Liver (tissue), 10 donors: ENCODE measurements at places on chromosomes 12 and 14. TPM values are rescaled to one million over a fixed set of nuclear protein-coding genes. Genes with fewer than 3 reads are reported as not detected.
A peak's percentile ranks its signal among the peaks of the same experiment; 100 is the strongest.

DNA sequence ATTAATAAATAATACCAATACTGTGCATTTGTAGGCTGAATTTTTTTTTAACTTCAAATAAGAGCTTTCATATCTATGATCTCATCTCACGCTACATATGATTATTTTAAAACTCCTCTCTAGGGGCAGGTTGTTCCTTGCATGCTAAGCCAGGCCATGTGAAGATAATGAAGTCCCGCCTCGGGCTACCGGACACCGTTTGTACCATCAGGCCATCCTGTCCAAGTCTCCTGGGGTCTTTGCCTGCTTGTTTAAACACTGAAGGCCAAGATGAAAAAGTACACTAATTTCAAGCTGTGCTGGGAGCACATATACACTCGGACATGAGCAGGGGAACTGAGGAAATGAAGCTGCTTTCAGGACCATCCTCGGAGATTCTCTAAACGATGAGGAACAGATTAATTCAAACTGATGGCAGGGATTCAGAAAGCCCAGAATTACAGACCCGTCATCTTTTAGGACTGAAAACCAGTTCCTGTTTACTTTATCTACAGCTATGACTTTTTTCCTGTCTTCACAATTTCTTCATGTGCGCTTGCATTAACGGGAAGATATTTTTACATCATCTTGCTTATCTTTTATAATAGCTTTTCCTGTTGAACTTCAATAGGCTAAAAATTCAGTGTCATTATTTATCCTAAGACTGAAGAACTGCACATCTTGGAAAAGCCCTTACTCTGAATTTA, 6.3 kb upstream of the ABHD12B start:
- no peak for DNase-seq

DNA sequence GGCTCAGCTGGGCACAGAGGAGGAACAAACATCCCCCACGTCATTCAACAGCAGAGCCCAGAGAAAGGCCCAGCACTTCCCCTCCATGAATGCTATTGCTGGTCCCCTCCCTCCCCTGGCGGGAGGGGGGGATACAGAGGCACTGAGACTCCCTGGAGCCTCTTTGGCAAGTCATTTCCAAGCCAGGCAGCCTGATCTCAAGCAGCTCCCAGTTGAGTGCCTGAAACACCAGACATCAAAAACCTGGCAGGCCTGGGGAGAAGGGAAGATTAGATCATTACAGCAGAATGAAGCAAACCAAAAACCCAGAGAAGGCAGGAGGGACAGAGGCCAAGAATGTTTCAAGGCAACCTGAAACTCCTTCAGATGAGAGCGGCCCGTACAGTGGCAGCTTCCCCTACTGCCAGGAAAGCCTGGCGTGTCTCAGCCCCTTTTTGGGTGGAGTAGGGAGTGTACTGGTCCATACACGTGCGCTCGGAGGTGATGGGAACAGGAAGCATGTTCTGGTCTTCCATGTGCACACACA, 92.1 kb downstream of the LRRC74A start:
- no peak for DNase-seq

DNA sequence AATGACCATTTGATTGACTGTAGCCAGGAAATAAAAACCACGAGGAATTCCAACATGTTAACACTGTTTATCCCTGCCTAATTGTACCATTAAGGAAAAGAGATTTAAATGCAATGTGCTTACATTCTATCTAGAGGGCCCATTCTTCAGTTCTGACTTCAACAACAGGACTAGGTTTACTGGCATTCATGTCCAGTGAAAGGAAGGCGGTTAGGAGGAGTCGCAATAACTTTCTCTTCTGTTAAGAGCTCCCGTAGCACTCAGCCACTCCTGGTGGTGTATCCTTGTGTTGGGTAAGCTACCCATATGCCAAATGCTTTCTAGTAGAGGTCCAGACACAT, 154.7 kb downstream of the STXBP6 start:
- no peak for DNase-seq

GRCh38 chr14:73787486-73788316, 63.9 kb upstream of the PTGR2 start:
- DNase-seq: no peak

The SLC24A4 gene
- polyA plus RNA-seq: 0.07 TPM

The PGF gene
- 2.8 TPM for polyA plus RNA-seq

The OSBPL8 gene
- polyA plus RNA-seq: 16.4 TPM

- DNase-seq: no peak
Measured at GRCh38 chr14:93926245-93926872, 785 bp upstream of the FAM181A start.

DNA sequence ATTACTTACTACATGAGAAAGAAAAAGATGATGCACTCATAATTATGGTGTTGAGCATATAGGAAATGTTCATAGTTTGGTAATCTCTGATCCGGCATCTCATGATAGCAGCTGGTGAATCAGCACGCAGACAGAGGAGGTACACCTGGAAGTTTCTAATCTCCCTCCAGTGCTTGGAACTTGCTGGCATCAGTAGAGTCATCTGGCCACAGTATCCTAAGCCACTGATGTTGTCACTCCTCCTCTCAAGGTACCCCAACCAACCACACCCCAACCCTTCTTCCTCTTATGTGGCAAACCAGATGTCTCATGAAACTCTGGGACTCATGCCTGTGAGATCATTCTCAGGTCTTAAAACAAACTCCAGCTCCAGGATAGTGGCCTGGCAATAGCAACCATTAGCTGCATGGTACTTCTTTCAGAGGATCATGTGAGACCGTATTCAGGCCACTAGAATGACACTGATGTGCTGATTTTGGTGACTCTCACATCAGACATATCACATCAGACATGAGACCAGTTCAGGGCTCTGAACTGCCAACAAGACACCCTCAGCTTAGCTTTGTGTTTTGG, 143.0 kb downstream of the RASSF9 start:
- no peak for DNase-seq

The ACRBP gene
- polyA plus RNA-seq: 0.80 TPM

The KRT1 gene
- polyA plus RNA-seq: 0.14 TPM

DNA sequence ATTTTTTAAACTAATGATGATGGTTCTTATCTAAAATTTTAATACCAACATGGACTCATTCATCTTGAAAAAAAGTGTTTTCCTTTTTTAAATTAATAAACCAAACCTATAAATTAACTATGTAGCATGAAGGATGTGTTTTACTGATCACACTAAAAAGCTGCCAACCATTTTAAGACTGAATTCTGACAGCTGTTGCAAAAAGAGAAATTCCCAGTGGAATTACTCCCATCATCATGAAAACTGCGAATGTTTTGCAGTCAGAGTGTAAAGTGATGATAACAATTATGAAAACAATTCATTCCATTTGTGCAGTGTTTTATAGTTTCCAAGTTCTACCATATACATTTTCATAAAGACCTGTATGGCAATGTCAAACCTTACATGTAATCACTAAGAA, 232.8 kb downstream of the SLC2A13 start:
- DNase-seq: no peak

- DNase-seq: no peak
Measured at GRCh38 chr14:105087963-105088811, 23.0 kb upstream of the GPR132 start.

The OR4K5 gene
- polyA plus RNA-seq: not detected

The CLEC2A gene
- not detected for polyA plus RNA-seq

The MSRB3 gene
- 1.0 TPM for polyA plus RNA-seq

The CBLN3 gene
- polyA plus RNA-seq: 0.07 TPM

DNA sequence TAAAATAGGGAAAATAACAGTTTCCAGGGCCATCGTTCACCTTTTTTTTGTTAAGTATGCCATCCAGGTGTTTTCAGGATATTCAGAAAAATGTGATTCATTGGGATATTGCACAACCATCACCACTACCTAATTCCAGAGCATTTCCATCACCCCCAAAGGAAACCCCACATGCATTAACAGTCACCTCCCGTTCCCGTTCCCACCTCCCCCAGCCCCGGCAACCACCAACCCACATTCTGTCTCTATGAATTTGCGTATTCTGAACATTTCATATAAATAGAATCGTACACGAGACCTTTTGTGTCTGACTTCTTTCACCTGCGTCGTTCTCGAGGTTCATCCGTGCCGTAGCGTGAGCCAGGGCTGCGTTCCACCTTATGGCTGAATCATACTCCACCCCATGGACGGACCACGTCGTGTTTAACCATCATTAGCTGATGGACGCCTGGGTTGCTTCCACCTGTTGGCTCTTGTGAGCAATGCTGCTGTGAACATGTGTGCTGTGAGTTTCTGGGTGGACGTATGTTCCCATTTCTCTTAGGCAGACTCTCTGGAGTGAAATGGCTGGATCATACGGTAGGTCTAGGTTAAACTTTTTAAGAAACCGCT, 51.0 kb upstream of the NCOR2 start:
- no peak for DNase-seq

DNA sequence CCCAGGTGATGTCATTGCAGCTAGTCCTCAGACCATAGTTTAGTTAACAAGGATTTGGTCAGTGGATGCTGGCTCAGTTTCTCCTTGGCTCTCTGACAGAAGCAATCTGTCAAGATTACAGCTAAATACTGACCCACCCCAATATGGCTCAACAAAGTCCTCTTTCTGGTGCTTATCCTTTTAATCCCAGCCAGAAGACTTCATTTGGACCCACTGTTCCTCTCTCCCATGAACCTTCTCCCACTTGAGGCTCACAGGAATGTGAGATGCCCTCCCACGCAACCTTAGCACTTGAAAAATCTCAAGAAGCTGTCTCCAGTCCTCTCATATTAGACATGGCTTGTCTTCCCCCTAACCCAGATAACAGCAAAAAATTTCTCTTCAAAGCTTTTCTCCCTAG, 47.7 kb downstream of the C12orf50 start:
- DNase-seq: no peak

DNA sequence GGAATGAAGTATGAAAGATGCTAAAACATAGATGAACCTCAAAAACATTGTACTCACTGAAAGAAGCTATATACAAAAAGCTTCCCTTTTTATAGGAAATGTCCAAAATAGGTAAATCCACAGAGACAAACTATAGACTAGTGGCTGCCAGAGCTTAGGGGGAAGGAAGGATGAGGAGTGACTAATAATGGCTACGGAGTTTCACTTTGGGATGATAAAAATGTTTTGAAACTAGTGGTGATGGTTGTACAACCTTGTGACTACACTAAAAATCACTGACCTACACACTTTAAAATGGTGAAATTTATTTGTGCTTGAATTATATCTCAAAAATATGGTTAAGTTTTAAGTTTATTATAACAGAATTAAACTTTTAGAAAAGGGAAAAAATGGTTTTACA, 37.1 kb upstream of the AMN1 start:
- DNase-seq: no peak

The NFATC4 gene
- polyA plus RNA-seq: 2.2 TPM

GRCh38 chr12:57276935-57277563, 26.1 kb upstream of the STAC3 start:
- DNase-seq: no peak

DNA sequence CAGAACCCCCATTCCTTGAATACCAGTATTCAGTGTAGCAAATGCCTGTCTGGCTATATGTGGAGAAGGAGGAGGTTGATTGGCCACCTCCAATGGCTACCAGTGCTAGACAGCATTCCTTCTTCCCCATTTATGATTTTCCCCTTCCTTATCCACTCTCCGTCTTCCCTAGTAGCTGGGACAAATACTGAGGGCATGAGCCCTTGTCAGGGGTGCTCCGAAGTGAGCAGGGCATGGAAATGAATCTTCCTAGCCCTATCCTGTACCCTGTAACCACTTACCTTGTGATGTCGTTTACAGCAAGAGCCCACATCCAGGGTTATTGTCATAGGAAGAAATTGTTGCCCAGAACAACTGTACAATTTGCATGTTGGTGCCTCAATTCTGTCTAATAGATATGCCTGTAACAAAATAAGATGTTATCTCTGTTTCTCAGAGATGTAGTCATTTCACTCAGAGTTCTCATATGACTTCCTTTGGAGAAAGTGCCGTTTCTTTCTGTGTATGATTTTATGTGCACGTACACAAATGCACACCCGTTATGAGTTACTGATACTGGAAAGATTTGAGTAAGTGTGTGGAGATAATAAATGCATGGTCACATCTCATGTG, 423.7 kb downstream of the EGLN3 start:
- no peak for DNase-seq

DNA sequence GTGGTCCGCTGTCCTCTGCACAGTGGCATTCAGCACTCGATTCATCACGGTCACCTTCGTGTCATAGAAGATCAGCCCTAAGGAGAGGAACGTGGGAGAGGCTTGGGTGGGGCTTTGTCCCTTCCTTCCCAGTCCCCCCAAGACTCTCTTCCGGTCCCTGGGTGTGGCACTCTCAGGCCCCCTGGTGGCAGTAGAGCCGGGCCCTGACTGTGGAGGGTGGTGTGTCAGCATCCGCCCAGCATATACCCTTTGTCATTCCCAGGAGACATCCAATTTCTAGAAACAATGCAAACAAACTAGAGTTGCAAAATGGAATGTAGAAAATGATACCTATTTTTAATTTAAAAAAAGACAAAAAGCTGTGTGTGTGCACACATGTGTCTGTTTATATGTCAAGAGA, 45.0 kb downstream of the TRAFD1 start:
- DNase-seq: no peak

DNA sequence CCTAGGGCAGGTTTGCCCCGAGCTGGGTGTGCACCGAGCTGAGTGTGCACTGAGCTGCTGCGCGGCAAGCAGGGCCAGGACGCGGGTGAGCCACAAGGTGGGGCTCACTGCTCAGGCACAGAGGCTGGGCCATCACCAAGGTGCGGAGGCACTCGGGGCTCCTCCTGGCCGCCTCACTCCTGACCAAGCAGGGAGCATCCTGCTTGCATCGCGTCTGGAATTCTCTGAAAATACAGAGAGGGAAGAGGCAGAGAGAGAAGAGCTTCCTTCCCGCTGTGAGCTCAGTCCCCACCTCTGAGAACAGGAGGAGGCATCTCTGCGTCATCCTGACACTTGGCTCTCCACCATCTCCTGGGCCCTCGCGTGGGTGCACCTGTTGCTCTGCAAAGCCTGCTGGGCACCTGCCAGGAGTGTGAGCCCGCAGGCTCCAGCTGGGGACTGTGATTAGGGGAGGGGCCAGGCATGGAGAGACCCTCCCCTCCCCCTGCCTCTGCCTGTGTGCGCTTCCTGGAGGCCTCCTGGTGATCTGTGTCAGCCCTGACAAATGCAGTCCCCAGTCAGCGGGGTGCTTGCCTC, 116.3 kb downstream of the GLT1D1 start:
- peak; percentile 57 for DNase-seq

The EPYC gene
- polyA plus RNA-seq: not detected

DNA sequence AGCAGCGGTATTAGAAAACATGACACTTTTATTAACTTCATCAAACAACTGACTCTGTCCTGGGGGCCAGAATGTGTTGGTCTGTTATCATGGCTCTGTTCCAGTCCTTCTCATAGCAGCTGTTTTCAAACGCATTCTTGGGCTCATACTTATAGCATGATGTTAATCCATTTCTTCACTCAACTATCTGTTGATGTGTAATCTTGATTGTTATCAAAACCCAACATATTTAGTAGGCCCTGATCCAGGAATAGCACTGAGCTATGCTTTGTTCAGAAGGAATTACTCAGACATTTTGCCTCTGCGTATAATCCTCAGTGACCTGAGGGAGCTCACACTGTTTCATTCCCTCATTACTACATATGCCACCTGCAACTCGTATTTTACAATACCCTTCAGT, 315.9 kb downstream of the BMP4 start:
- no peak for DNase-seq

The PIWIL1 gene
- 0.01 TPM for polyA plus RNA-seq

- no peak for DNase-seq
Measured at GRCh38 chr14:60183741-60184140, 18.5 kb upstream of the DHRS7 start.
